ENCODE measurements at places on chromosomes 13 and 19.

- DNase-seq = peak; percentile 74
Measured at GRCh38 chr19:44808463-44809371, at the start of gene BCAM. Gene BCAM, plus strand, starts transcription at chr19:44809103. Its CDS starts 22 bp downstream, at chr19:44809125.

DNA sequence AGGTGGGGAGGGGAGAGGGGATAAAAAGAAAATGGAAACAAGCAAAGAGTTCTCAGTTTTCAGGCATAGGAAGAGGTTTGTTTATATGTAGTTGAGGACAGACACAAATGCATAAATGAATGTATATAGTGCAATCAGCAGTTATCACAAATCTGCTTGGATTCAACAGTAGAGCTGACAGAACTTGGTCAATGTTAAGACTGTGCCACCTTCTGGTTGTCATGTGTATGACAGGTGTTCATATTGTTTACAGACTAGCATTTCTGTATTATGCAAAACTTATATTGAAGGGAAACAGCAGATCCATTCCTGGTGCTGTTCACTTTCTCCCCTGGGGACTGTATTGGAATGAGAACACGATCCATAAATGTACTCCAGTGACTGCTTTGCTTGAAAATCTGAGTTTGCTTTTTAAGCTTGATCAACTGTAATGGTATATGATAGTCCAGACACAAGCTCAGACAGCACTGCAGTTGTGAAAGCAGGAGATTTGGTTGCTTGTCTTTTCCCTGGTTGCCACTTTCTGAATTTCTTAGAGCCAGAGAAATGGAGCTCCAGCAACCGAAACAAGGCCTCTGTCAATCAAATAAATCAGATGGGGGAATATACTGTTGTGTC is 319.5 kb upstream of the OBI1 start:
- peak; percentile 52 for DNase-seq

- DNase-seq = peak; percentile 9
Measured at GRCh38 chr13:76164290-76164689, 528.2 kb downstream of the LMO7 start.

DNA sequence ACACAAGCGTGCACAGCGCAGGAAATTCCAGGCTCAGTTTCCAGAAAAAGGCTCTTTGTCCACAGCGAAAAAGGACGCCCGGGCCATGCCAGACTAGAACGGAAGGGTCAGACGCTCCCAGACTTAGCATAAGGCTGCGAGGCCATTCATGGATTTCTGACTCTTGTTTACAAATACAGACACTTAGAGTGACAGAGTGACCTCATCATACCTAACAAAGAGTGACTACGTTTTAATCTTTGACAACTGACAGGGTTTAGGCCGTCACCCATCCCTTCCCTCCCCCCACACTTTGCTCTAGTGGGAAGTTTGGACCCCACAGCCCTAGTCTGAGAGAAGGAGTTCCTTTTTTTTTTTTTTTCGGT is 418 bp upstream of the ZNF709 start:
- no peak for DNase-seq

- DNase-seq = peak; percentile 45
Measured at GRCh38 chr19:17114414-17114831, 38.8 kb downstream of the MYO9B start.

DNA sequence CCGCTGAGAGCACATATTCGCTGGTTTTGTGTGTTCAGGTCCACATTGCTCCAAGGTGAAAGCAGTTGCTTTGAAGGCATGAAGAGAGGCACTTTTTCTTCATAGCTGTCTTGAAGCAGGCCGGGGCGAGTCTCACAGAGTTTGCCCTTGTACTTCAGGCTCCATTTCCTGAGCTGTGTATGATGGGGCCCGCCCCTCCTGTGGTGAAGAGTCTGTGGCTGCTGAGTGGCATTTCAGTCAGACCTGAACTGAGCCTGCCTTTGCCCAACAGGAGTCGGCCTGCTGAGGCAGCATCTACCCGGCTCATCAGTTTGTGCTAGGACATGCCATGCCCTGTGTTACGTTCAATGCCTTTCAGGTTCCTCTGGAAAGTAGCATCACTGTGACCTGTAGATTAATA is 44.4 kb upstream of the C1QTNF9 start:
- DNase-seq = no peak

- DNase-seq = peak; percentile 37
Measured at GRCh38 chr13:98539666-98540065, 37.2 kb downstream of the STK24 start.

All from fibroblast of upper back skin (primary cell).